ENCODE measurements at places on chromosomes 5 and 9. TPM values are rescaled to one million over a fixed set of nuclear protein-coding genes. Genes with fewer than 3 reads are reported as not detected.

FGFR4 gene
- total RNA-seq = 0.85 TPM

ZFP2 gene
- total RNA-seq = 0.75 TPM

CD14 gene
- total RNA-seq = 122 TPM

DNA sequence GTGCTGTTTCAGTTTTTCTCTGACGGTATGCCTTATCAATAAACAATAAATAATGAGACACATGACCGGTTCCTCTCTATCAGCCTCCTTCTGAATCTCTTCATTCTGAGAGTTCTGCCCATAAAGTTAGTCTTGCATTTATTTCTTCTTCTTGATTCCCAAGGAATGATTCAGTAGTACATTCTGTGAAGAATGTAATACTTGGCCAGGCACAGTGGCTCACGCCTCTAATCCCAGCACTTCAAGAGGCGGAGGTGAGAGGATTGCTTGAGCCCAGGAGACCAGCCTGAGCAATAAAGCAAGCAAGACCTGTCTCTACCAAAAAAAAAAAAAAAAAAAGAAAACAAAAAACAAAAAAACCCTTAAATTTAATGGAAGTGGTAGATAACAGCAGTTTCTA, 53.9 kb downstream of the PAM start:
- DNase-seq = no peak

DNA sequence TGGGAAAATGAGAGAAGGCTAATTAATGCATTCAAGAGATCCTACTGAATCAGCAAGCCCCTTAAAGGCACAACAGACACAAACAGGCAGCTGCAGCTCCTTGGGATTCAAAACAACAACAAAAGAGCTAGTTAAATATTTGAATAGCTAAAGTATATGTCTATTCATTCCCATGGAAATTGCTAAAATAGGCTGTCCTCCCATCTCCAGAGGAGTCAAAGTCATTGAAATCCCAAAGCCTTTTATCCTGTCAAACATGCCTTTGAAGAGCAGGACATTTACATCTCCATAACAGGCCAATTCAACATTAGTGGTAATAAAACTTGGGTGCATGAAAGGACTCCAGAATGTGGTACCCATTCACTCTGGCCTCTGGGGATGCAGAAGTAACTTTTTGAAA, 177.4 kb downstream of the NTRK2 start:
- no peak for DNase-seq

DNA sequence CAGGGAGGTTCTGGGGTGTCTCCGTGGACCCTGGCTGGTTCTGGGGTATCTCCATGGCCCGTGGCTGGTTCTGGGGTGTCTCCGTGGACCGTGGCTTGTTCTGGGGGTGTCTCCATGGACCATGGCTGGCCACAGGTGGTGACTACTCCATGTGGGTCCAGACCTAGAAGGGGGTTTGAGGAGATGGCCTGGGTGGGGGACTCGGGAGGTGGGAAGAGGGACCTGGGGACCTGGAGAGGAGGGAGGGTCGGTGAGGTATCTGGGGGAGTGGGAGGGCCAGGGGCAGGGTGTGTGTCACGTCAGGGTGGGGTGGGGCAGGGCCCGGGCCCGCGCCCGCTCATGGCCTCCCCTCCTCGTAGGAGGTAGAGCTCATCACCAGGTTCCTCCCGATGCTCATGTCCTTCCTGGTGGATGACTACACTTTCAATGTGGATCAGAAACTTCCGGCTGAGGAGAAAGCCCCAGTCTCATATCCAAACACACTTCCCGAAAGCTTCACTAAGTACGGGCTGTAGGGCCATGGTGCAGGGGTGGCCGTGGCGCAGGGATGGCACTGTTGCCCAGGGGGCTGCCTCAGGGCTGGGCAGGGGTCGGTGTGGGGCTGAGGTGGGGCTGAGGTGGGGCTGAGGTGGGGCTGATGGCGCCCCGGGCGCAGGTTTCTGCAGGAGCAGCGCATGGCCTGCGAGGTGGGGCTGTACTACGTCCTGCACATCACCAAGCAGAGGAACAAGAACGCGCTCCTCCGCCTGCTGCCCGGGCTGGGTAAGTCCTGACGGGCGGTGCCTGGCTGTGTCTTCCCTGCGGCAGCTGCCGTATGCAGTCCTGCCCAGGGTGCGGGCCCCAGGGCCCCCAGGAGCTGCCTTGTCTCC, 10.7 kb upstream of the TOR4A start:
- no peak for DNase-seq

GRCh38 chr5:44536650-44537260, 147.5 kb upstream of the FGF10 start:
- no peak for DNase-seq
